GF-D8 (cell line): ENCODE measurements at places on chromosomes 7 and 10.

DNA sequence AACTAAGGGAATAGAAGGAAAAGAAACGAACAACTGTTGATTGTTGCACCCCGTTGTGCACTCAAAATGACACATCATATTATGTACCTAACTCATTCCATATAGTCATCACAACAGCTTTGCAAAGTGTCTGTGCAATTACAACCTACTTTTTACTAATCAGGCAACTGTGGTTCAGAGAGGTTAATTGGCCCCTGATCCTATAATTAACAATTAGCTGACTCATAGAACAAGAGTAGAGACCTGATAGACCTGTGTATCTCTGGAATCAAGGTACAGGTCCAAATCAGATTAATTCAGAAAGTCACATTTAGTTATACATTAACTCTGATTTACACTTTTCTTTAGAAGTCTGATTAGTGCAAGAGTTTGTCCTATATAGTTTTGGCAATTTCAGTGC, 122.5 kb upstream of the CDK13 start:
- no peak for DNase-seq

DNA sequence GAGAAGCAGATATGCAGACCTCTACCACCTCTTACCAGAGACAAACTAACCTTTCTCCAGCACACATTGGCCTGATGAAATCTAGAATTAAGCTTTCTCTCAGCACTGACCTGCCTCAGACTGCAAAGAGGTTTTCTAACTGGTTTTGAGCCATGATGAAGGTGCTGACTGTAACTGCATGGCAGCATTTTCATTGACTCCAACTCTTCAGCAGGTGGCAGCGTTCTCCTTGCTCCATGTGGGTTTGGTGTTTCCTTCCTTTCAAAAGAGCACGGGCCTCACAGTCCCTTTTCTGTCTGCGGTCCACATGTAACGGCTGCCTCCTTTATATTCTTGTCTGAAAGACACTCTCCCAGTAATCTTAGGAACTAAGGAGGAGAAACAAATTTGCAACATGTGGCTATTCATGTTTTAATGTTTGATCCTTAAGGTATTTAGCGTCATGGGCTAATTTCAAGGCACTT, 12.6 kb downstream of the KLLN start:
- DNase-seq, result peak; percentile 12

GRCh38 chr7:13850185-13850752, 139.2 kb downstream of the ETV1 start:
- DNase-seq, result peak; percentile 72

DNA sequence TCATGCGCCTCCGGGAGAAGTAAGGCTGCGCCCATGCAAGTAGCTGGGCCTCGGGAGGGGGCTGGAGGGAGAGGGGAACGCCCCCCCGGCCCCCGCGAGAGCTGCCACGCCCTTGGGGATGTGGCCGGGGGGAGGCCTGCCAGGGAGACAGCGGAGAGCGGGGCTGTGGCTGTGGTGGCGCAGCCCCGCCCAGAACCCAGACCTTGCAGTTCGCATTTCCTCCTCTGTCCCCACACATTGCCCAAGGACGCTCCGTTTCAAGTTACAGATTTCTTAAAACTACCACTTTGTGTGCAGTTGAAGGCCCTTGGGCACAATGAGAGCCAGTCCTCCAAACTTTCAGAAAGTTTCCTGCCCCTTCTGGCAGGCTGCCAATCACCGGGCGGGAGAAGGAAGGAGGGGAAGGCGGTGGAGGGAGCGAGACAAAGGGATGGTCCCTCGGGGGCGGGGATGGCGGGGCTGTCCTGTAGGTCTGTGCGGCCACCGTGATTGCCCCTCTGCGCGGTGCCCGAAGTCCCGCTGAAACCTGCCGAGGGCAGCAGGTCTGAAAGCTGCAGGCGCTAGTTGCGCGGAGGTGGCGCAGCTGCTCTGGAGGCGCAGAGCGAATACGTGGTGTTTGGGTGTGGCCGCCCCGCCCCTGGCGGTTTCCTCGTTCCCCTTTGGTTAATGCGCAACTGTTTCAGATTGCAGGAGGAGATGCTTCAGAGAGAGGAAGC, 2.1 kb downstream of the VIM start:
- peak; percentile 91 for DNase-seq

GRCh38 chr10:1572519-1573333, 164.6 kb downstream of the ADARB2 start:
- no peak for DNase-seq

GRCh38 chr7:100691676-100692577, 2.1 kb downstream of the GIGYF1 start:
- peak; percentile 48 for DNase-seq

DNA sequence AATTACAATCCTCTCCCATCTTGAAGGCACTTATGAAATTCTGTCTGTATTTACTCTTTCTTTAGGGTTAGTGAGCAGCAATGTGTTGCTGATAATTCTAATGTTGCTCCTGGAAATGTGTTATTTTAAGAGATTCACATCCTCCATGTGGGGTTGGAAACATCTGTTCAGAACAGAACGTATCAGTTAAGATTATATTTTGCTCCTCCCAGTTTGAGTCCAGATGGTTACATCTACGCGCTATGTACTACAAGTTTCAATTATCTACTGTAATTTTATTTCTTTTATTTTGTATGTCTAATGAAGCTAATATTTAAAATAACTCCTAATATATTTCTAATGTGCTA, 250.6 kb upstream of the KLF6 start:
- no peak for DNase-seq

- no peak for DNase-seq
Measured at GRCh38 chr7:113076703-113077102, 9.9 kb downstream of the GPR85 start.

DNA sequence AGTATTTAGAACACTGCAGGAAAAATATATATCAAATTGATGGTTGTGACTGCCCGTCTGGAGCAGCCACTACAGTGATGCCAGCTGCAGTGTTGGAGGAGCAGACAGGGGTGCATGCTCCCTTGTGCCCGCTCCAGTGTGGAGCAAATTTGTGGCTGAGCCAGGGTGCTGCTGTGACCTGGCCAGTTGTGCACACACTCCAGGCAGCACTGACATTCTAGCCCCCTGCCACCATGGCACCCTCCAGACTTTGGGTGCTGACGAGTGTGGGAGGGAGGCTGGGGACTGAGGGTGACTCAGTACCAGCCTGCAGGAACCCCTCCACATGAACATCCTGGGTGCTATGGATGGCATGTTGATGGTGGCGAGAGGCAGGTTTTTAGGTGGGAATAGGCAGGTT, 160.0 kb upstream of the PCDH15 start:
- no peak for DNase-seq

GRCh38 chr7:31761646-31762045, 74.6 kb downstream of the PPP1R17 start:
- DNase-seq, result no peak

DNA sequence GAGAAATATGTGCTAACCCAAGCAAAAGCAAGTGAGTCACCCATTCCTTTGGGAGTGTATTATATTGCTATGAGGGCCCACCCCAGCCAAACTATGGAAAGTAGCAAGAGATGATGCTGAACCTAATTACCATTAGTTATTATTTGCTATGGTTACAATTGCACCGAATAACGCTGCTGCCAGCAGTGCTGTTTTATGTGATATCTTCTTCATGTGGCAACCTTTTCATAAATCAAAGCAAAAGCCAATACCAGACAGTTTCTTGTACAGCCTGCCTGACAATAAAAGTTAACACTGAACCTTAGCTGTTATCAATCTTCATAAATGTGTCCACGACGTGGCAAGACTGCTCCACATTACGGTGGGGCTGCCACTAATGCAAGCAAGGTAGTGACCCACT, 241.7 kb upstream of the PLXNA4 start:
- no peak for DNase-seq

- no peak for DNase-seq
Measured at GRCh38 chr10:77867124-77867719, 59.3 kb downstream of the DLG5 start.

GRCh38 chr10:46992803-46993561, 81.8 kb downstream of the PTPN20 start:
- DNase-seq, result no peak

DNA sequence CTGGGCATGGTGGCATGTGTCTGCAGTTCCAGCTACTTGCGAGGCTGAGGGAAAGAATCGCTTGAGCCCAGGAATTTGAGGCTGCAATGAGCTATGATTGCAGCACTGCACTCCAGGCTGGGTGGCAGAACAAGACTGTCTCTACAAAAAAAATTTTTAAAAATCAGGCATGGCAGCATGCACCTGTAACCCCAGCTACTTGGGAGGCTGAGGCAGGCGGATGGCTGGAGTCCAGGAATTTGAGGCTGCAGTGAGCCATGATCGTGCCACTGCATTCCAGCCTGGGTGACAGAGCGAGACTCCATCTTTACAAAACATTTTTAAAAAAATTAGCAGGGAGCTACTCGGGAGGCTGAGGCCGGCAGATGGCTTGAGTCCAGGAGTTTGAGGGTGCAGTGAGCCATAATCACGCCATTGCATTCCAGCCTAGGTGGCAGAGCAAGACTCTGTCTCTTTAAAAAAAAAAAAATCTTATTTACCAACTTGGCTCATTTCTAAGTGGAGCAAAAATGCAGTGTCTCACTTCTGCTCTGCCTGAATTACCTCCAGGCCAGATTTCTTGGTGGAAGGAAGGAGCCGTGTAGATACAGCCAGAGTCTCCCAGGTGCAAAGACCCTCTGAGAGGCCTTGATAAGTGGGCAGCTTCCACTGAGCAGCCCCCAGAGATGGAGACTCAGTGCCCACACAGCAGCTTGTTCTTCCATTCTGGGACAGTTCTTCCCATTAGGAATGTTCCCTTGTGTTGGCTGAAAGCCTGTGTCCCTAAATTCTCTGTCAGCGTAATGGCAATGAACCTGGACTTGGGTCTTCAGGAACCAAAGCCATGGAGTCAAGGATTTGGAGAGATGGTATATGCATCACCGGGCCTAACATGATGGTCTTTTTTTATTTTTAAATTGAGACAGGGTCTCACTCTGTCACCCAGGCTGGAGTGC, 30.0 kb downstream of the GTF2IRD1 start:
- DNase-seq, result no peak

DNA sequence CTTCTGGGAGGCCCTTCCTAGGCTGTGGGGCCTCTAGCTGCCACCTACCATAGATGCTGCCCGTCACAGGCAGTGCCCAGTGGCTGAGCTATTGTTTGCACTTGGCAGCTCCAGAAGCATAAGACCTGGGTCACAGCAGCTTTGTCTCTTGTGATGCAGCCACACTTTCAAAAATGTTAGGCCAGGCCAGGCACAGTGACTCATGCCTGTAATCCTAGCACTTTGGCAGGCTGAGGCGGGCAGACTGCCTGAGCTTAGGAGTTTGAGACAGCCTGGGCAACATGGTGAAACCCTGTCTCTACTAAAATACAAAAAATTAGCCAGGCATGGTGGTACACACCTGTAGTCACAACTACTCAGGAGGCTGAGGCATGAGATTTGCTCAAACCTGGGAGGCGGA, 9.5 kb upstream of the KAZALD1 start:
- no peak for DNase-seq

DNA sequence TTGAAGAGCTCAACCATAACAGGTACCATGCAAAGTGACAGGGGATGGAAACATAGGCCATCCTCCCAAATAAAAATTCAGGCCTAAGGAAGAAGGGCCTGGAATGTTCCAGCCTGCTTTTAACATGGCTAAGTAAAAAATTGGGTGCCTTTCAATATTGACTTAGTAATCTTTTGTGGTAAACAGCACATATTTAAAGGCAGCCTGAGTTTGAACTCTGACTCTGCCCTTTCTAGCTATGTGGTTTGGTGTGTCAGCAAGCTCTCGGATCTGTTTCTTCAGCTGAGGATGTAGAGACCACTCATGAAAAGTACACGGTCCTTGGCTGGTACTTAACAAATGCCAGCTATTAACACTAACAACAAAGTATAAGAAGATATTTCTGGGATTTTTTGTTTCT, 191.8 kb upstream of the CDCA7L start:
- DNase-seq, result no peak

GRCh38 chr10:131804551-131805295, 96.1 kb upstream of the PPP2R2D start:
- DNase-seq, result no peak

DNA sequence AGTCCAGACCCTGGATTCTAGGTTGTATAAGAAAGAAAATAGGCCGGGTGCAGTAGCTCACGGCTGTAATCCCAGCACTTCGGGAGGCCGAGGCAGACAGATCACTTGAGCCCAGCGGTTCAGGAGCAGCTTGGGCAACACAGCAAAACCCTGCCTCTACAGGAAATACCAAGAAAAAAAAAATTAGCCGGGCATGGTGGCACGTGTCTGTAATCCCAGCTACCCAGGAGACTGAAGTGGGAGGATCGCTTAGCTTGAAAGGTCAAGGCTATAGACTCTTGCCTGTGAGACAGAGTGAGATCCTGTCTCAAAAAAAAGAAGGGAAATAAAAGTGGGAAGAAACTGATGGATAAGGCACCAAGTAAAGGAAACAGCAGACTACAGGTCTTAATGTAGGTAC, 287.9 kb upstream of the KLF14 start:
- DNase-seq, result peak; percentile 78
